ENCODE measurements at places on chromosomes 16 and 17. TPM values are rescaled to one million over a fixed set of nuclear protein-coding genes. Genes with fewer than 3 reads are reported as not detected.

- no peak for DNase-seq
Measured at GRCh38 chr16:78133919-78134318, 34.5 kb downstream of the WWOX start.

- DNase-seq: no peak
Measured at GRCh38 chr17:63563339-63563738, 13.1 kb downstream of the DCAF7 start.

Gene SLFN11
- 95.9 TPM for total RNA-seq

GRCh38 chr16:30010844-30011713 lies at the start of gene DOC2A:
Gene DOC2A, minus strand, starts transcription at chr16:30011027. Its CDS starts 805 bp downstream, at chr16:30010222.
- no peak for DNase-seq

Gene KRTAP9-2
- not detected for total RNA-seq

- DNase-seq: no peak
Measured at GRCh38 chr16:1137604-1138003, 15.3 kb upstream of the CACNA1H start.

Gene CLEC18A
- 0.32 TPM for total RNA-seq

GRCh38 chr16:30982548-30983288 lies 2.3 kb upstream of the HSD3B7 start:
- no peak for DNase-seq

Gene FADS6
- not detected for total RNA-seq

DNA sequence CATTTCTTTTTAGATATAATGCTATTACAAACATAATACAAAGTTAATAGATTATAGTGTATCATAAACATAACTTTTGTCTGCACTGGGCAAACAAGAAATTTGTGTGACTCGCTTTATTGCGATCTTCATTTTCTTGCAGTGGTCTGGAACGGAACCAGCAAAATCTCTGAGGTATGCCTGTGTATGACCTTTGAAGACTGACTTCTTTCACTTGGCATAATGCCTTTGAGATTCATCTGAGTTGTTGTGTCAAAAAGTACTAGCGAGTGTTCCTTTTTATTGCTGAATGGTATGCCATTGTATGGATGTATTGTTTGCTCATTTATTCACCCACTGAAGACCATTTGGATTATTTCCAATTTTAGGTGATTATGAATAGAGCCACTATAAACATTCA lies 69.2 kb downstream of the TANC2 start:
- peak; percentile 20 for DNase-seq

DNA sequence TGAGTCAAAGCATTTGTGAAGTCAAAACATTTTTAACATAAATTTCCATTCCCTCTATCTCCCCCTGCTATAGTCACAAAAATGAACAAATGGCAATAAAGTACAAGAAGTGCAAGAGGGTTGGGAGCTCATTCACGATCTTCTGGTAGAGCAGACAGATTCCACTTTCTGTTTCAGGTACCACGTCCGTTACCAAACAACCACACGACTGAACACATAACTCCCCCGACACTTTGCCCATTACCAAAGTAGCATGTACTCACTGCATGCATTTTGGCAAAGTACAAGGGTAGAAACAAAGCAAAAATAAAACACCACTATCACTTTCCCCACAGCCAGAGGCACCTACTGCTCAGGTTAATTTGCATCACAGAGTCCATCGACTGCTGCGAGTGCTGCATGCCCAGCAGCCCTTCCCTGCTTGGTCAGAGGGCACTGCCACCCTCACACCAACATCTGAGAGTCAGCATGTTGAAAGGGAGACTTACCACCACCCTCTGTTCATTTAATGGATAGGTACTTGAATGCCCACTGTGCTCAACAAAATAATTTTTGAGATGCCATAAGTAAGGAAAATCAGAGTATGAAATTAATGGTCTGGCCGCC lies 150.3 kb upstream of the AXIN2 start:
- no peak for DNase-seq

Gene LYRM9
- total RNA-seq: 10.8 TPM

Gene TMEM235
- not detected for total RNA-seq

- no peak for DNase-seq
Measured at GRCh38 chr16:84215531-84215930, 24.3 kb downstream of the KCNG4 start.

GRCh38 chr17:34443619-34444469 lies 80.8 kb upstream of the CCL1 start:
- no peak for DNase-seq

GRCh38 chr17:33732116-33732515 lies 439.0 kb upstream of the ASIC2 start:
- DNase-seq: peak; percentile 4

Gene ADCY9
- 38.0 TPM for total RNA-seq

GRCh38 chr17:21542070-21542469 lies 150.3 kb upstream of the KCNJ18 start:
- no peak for DNase-seq

GRCh38 chr16:66521951-66522771 lies 27.8 kb downstream of the TK2 start:
- peak; percentile 57 for DNase-seq

Gene NAT9
- total RNA-seq: 34.8 TPM

Gene ZP2
- total RNA-seq: not detected

DNA sequence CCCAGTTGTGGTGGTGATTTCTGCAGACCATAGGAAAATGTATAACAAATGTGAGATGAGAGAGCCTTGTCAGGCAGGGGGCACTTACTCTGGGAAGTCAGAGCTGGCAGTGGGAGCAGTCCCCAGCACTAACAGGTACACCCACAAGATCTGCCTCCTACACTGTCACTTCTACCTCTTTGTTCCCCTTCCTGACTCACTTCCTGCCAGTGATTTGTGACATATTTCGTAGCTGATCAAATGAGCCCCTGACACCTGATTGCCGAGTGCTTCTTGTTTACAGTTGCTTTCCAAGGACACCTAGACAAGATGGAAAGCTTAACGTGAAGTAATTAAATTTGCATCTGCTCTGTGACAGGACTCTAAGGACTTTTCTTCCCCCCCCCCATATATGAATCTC lies 40.5 kb downstream of the FTO start:
- DNase-seq: no peak

Gene TMEM220
- total RNA-seq: 3.5 TPM

GRCh38 chr17:35255316-35255715 lies 12.4 kb downstream of the SLFN5 start:
- no peak for DNase-seq

Gene KRT222
- total RNA-seq: not detected

Gene KRT12
- not detected for total RNA-seq

- no peak for DNase-seq
Measured at GRCh38 chr17:14777291-14777690, 476.4 kb downstream of the HS3ST3B1 start.

GRCh38 chr16:75455677-75456076 lies 8.8 kb downstream of the TMEM170A start:
- DNase-seq: no peak

Gene BRIP1
- total RNA-seq: 16.1 TPM

- DNase-seq: no peak
Measured at GRCh38 chr17:38333635-38334295, 10.0 kb downstream of the GPR179 start.

Gene MLYCD
- total RNA-seq: 3.2 TPM

Gene KNOP1
- 16.8 TPM for total RNA-seq

Gene TMC7
- 0.32 TPM for total RNA-seq

DNA sequence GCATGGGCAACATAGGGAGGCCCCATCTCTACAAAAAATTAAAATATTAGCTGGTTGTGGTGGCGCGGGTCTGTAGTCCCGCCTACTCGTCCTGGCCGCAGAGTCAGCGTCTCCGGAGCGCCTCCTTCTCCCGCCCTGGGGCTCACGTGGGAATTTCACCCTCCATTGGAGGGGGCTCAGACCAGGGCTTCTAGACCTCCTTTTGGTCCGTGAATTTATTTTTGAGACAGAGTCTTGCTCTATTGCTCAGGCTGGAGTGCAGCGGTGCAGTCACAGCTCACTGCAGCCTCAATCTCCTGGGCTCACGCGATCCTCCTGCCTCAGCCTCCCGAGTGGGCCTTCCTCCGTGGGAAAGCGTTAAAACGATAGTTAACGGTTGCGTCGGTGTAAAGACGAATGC lies 394 bp upstream of the NME4 start:
- DNase-seq: peak; percentile 62

GRCh38 chr16:74123826-74124225 lies 172.8 kb upstream of the PSMD7 start:
- no peak for DNase-seq

- DNase-seq: no peak
Measured at GRCh38 chr17:43753493-43754129, 5.0 kb downstream of the SOST start.

- peak; percentile 57 for DNase-seq
Measured at GRCh38 chr16:48408688-48409087, 23.5 kb upstream of the SIAH1 start.

Gene SPHK1
- total RNA-seq: 47.5 TPM

- DNase-seq: peak; percentile 7
Measured at GRCh38 chr17:73595479-73595878, 48.8 kb downstream of the SDK2 start.

DNA sequence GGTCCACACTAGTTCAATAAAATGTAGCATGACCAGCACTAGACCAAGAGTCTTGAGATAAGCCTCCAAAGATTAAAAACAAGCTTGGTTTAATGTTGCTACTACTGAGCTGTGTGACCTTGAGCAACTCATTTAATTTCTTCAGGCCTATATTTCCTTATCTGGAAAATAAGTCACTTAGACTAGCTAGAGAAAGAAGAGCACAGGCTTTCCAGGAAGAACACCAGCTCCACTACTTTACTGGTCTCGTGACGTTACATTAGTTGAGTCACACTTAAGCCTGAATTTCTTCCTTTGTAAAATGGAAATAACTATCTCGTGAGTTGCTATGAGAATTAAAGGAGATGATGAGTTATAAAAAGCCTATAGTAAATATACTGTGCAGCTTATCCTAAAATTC lies 5.4 kb downstream of the HELZ start:
- peak; percentile 87 for DNase-seq

Gene TNFSF12
- total RNA-seq: 14.5 TPM

DNA sequence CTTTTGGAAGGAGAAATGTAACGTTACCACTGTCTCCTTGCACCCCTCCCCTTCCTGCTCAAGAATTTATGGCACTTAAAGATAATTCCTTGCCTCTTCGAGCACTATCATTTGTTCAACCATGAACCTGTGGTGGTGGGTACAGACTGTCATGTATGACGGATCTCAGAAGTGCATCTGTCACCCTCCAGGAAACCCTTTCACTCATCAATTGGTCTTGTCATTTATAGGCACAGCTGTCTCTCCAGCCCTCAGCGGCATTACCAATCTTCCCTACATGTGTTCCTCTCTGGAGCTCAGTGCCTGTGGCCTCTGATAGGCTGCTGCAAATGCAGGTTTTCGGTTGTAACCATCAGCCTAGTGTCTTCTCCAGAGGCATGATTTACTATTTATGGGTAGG lies 15.0 kb downstream of the CNTNAP4 start:
- no peak for DNase-seq

- DNase-seq: no peak
Measured at GRCh38 chr17:57221366-57222350, 34.7 kb upstream of the MSI2 start.

GRCh38 chr17:49676276-49676868 lies 1.5 kb downstream of the SPOP start:
- peak; percentile 39 for DNase-seq

DNA sequence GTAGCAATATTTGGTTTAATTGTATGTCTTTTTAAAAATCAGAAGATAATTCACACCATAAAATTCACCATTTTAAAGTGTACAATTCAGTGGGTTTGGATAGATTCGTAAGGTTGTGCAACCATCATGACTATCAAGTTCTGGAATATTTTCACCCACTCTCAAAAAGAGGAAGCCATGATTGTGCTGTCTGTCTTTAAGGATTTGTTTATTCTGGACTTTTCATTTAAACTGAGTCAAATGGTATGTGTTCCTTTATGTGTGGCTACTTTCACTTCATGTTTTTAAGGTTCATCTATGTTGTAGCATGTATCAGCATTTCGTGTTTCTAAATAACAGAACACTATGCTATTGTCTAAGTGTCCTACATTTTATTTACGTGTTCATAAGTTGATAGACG lies 68.1 kb upstream of the CPHXL start:
- DNase-seq: no peak

Gene FZD2
- total RNA-seq: 35.4 TPM
